ENCODE measurements at places on chromosomes 5 and 9.

DNA sequence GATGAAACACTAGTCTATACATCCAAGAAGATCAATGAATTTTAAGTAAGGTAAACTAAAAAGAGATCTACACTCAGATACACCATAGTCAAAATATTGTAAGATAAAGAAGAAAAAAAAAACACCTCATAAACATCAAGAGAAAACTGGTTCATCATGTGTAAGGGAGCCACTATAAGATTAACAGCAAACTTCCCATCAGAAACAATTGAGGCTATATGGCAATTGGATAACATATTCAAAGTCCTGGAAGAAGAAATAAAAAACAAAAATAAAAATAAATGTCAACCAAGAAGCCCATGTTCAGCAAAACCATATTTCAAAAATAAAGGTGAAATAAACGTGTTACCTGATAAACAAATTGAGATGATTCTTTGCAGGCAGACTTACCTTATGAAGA is 3.6 kb downstream of the OR13C8 start:
- no peak for DNase-seq

- DNase-seq: no peak
Measured at GRCh38 chr9:130530938-130531337, 48.4 kb upstream of the FUBP3 start.

GRCh38 chr9:38345851-38346755 is 46.4 kb upstream of the ALDH1B1 start:
- no peak for DNase-seq

DNA sequence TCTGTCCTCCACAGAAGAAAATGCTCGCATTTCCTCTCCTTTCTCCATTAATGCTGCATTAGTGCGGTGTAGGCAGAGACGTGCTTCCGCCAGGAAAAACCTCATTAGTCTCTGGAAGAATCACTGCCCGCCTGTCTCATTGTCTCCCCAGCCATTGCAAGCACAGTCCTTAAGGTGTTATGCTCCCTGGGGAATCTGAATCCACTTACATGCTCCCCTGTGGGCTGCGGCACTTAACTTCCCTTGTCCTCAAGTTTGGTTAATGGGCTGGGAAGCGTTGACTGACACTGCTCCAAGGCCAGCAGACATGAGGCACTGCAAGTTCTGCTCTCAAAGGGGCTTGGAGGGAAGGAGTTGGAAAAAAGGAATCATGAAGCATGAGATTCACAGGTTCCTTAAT is 41.6 kb downstream of the TARS1 start:
- no peak for DNase-seq

DNA sequence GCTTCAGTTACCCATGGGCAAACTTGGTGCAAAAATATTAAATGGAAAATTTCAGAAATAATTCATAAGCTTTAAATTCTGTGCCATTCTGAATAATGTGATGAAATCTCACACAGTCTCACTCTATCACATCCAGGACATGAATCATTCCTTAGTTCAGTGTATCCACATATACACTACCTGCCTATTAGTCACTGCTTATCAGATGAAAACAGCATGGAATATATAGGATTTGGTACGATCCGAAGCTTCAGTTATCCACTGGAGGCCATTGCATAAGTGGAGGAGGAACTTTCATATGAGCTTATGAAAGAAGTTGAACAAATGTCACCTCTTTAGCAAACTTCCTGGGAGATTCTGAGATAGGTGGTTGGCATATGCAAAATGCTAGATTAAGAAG is 64.2 kb downstream of the GAPVD1 start:
- no peak for DNase-seq

DNA sequence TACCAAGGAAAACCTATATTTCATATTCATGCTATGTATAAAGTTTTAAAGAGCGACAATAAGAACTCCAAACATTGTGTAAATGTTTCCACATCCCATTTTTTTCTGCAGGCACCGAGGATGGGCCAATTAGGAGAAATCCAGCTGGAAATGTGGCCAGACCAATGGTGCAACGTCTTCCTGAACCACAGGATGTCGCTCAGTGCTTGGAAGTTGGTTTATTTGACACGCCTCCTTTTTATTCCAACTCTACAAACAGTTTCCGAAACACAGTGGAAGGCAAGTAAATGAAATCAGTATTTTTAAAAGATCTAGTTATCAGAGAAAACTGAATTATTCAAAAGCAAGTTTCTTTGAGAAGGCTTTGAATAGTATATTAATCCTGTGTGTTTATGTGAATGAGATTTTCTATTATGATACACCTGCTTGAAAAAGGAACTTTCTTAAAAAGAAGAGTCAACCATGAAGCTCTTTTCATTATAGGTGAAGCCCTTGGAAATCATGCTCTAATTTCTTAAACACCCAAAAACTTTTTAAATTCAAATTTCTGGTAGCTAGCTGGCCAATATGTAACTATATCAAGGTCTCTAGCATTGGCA is 9.1 kb downstream of the TYRP1 start:
- DNase-seq: no peak

- no peak for DNase-seq
Measured at GRCh38 chr5:80198399-80198798, 57.4 kb downstream of the SERINC5 start.

DNA sequence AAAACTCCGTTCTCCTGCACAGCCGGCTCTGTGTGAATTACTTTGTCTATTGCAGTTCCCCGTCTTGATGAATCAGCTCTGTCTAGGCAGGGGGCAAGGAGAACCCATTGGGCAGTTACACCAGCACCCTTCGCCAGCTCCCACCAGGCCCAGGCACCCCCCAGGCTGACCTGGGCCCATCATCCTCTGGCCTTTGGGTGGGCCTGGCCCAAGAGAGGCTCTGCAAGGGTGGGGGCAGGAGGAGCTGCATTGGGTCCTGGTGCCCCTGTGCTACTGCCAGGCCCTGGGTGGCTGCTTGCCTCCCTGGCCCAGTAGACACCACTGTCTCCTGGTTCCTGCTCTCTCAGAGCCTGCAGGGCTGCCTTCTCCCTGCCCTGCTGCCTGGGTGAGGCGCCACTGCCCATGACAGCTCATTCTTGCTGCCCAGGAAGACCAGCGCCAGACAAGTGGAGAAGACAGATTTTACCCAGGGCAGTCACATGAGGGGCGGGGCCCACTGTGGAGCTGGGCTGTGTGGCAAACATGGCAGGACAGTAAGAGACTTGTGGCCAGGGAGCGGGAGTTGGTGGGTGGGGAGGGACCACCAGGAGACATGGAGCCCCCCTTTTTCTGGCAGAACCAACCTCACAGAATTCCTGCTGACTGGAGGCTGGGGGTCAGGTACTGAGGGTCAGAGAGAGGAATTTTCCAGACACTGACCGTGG is 67.2 kb downstream of the MRPL36 start:
- DNase-seq: no peak

GRCh38 chr9:38282756-38283155 is 109.7 kb upstream of the ALDH1B1 start:
- DNase-seq: no peak

DNA sequence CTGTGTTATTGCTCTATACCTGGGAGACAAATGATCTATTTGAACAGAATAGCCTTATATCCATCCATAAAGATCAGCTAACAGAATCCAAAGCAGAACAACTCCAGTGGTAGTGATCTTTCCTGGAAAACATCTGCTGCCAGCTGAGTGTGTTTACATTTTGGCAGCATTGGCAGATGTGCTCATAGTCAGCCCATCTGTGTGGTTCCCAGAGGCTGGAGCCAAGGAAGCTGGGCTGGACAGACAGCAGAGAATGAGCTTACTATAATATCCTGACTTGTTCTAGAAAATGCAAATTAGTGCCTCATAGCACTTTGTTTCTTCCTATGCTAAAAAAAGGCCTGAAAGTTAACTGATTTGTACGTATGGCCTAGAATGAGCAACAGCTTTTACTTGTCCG is 99.7 kb downstream of the ST8SIA4 start:
- DNase-seq: no peak

GRCh38 chr9:117125531-117125930 is 289.3 kb downstream of the ASTN2 start:
- no peak for DNase-seq

GRCh38 chr5:170749911-170750431 is 33.6 kb upstream of the GABRP start:
- no peak for DNase-seq

DNA sequence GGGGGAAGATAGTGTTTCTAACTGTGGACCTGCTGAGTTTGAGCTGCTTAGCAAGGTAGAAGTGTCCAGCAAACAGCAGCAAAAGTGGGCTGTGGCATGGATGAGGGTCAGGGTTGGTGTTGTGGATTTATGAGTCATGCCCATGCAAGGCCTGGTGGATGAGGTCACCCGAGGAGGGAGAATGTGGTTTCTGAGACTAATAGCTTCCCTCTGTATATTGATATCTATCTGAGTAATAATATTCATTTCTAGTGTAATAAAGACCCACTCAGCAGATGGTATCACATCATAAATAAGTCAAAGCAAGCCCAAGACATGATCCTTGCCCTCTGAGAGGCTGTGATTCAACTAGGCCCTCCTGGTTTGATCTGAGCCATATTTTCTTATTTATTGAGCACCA is 597.8 kb upstream of the CLINT1 start:
- DNase-seq: no peak

GRCh38 chr9:136751244-136751643 is 2.9 kb upstream of the LCN6 start:
- DNase-seq: no peak

GRCh38 chr5:56155992-56156584 is 77.0 kb downstream of the ANKRD55 start:
- DNase-seq: no peak

- DNase-seq: no peak
Measured at GRCh38 chr5:45385321-45386058, 310.7 kb downstream of the HCN1 start.

GRCh38 chr5:110377943-110378342 is 348.5 kb downstream of the TMEM232 start:
- no peak for DNase-seq

- peak; percentile 42 for DNase-seq
Measured at GRCh38 chr9:115042781-115043509, 75.0 kb downstream of the TNC start.

GRCh38 chr9:18159254-18159653 is 314.7 kb upstream of the ADAMTSL1 start:
- DNase-seq: no peak

GRCh38 chr5:108521841-108522506 is 140.1 kb upstream of the FBXL17 start:
- no peak for DNase-seq

GRCh38 chr9:13082796-13083195 is 196.7 kb downstream of the MPDZ start:
- DNase-seq: no peak

- DNase-seq: no peak
Measured at GRCh38 chr5:83246071-83246470, 168.7 kb downstream of the XRCC4 start.

DNA sequence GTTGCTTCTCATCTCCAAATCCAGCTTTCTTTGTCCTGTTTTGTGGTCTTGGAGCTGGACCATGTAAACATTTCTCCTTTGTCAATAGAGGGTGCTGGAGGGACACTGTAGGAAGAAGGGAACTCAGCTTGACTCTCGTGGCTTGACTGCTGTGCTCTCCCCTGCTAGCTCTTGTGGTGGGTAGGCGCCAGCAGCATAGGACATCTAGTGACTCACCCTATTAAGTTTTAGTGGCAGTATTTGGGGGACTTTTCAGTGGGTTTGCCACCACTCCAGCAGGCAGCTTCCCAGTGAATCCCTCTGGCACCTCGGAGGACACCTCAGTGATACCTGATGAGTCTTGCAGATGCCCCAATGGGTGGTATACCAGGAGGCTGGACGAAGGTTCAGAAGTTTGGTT is 97.8 kb downstream of the TSSK1B start:
- no peak for DNase-seq

GRCh38 chr5:35198075-35198474 is 32.2 kb downstream of the PRLR start:
- DNase-seq: no peak

- no peak for DNase-seq
Measured at GRCh38 chr9:38649731-38650363, 29.5 kb upstream of the ANKRD18A start.

DNA sequence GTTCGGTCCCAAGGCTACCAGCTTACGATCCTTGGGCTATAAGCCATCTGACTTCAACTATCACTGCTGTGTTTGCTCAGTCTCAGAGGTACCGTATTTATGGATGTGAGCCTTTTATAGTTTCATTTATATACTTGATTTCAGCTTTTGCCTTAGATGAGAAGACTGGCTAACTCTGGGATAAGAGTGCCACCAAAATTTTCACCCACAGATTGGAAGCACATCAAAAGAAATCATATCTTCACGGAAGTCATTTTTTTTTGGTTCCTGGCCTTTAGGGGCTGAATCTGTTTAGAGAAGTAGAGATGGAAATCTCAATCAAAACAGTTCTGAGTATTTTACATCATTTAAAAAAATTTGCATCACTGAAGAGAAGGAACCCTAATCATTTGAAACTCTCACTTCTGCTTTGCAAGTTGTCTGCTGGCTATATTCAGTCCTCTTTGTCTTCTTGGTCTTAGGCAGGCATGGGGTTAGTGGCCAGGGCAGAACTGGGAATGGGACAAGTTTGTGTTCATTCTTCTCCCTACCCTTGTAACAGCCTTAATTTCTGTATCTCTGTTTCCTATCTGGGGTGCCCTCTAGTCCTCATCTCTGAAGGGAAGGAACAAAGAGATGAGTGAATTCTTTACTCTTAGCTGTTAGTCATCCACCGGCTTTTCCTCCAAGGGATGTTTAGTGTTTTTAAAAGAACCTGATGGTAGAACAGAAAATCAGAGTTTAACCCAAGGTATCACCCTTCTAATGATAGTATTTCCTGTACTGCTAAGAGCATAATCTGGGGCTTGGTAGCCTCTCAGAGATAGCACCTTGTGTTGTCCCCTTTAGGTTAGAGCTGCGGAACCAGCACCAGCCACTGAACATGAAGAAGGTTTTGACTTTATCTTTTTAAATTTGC is 14.1 kb upstream of the TNFAIP8 start:
- DNase-seq: no peak

- no peak for DNase-seq
Measured at GRCh38 chr9:109458453-109459211, 39.5 kb downstream of the PTPN3 start.

DNA sequence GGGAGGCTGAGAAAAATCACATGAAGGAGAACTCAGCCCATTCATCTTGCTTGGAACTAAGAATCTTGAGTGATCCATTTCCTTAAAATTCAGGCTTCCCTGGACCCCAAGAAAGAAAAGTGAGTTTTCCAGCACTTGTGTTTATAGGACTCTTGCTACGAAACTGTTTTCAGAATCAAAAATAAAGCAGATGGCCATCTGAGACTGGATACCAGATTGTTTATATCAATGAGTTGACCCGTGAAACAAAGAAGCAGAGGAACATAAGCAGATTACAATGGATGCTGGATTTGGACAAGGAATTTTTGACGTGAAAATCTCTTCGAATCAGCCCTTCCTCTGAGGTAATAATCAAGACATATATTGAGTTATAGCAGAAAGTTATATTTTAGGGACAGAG is 223.2 kb downstream of the SYK start:
- no peak for DNase-seq

All from stimulated activated CD4-positive, alpha-beta T cell treated with anti-CD3 and anti-CD28 coated beads, TNF-alpha, amount 100 ng/mL, for 24 hours (primary cell).